ENCODE measurements at places on chromosomes 3 and 15. TPM values are rescaled to one million over a fixed set of nuclear protein-coding genes. Genes with fewer than 3 reads are reported as not detected.

Gene PLCL2
- 0.51 TPM for total RNA-seq

GRCh38 chr3:184082465-184082864 is 14.4 kb upstream of the HTR3E start:
- H3K27ac ChIP-seq, result no peak overlapping the region
- H3K4me3 ChIP-seq, result no peak overlapping the region
- no peaks in the 10 kb centered on the region for H3K27me3 ChIP-seq
- H3K36me3 ChIP-seq, result peaks cover 6% of the 10 kb centered on the region
- no peaks in the 10 kb centered on the region for H3K4me1 ChIP-seq
- no peak for DNase-seq

Gene LRIG1
- 15.2 TPM for total RNA-seq

Gene ERC2
- total RNA-seq, result 0.44 TPM

Gene PKM
- total RNA-seq, result 828 TPM

GRCh38 chr3:13556207-13556606 is 7.3 kb downstream of the FBLN2 start:
- peaks cover 6% of the 10 kb centered on the region for H3K36me3 ChIP-seq
- H3K4me3 ChIP-seq, result no peak overlapping the region
- no peak for DNase-seq
- no peaks in the 10 kb centered on the region for H3K27me3 ChIP-seq

- no peaks in the 10 kb centered on the region for H3K27me3 ChIP-seq
- no peak overlapping the region for H3K4me3 ChIP-seq
- H3K27ac ChIP-seq, result no peak overlapping the region
- peaks cover 32% of the 10 kb centered on the region for H3K4me1 ChIP-seq
- DNase-seq, result no peak
These were observed 143.1 kb upstream of the TBL1XR1 start for GRCh38 chr3:177340243-177340830.

GRCh38 chr15:60928210-60928609 is 300.9 kb downstream of the RORA start:
- H3K27ac ChIP-seq, result no peak overlapping the region
- peaks cover 7% of the 10 kb centered on the region for H3K36me3 ChIP-seq
- no peak overlapping the region for H3K4me3 ChIP-seq
- H3K27me3 ChIP-seq, result peaks cover 21% of the 10 kb centered on the region
- H3K4me1 ChIP-seq, result peaks cover 26% of the 10 kb centered on the region
- no peak for DNase-seq

GRCh38 chr3:183809270-183809669 is 16.1 kb downstream of the MAP6D1 start:
- H3K4me1 ChIP-seq, result peaks cover 9% of the 10 kb centered on the region
- peaks cover 75% of the 10 kb centered on the region for H3K36me3 ChIP-seq
- DNase-seq, result no peak
- H3K27ac ChIP-seq, result no peak overlapping the region
- no peak overlapping the region for H3K4me3 ChIP-seq

DNA sequence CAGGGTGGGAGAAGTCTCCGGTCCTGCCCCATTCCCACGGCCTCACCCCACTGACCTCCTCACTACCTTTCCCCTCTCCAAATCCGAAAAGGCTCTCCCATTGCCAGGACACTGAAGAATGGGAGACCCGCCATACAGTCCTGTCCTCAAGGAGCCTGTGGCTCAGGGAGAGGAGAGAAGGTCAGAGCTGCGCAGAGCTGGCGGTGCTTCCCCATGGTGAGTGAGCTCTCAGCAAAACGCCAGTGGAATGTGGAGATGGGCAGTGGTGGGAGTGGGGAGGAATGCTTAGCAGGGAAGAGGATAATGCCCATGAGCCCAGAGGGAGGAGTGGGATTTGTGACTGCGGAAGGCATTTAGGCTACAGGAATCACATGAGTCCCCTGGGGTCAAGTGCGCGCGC is 20.1 kb downstream of the FAM43A start:
- H3K27me3 ChIP-seq, result no peaks in the 10 kb centered on the region
- H3K36me3 ChIP-seq, result no peaks in the 10 kb centered on the region
- H3K4me1 ChIP-seq, result no peaks in the 10 kb centered on the region

Gene SNX33
- 15.2 TPM for total RNA-seq

DNA sequence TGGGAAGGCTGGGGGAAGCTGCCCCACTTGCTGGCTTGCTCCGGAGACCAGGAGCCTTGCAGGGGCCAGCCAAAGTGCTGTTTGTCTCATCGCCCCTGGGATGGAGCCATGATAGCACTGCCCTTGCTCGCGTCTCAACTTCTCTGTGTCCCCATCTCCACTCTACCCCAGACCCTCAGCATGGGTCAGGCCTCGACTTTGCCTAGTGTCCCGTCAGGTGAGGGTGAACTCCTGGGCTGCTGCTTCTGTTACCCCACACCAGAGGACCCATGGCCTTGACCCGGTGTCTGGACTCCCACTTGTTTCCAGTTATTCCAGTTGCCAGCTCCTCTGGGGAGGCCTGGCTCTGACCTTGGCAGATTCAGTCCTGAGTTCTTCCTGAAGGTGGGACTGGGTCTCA is 36.5 kb upstream of the DUSP7 start:
- H3K4me3 ChIP-seq, result no peak overlapping the region
- no peak for DNase-seq
- peaks cover 7% of the 10 kb centered on the region for H3K4me1 ChIP-seq
- no peaks in the 10 kb centered on the region for H3K36me3 ChIP-seq
- no peaks in the 10 kb centered on the region for H3K27me3 ChIP-seq

DNA sequence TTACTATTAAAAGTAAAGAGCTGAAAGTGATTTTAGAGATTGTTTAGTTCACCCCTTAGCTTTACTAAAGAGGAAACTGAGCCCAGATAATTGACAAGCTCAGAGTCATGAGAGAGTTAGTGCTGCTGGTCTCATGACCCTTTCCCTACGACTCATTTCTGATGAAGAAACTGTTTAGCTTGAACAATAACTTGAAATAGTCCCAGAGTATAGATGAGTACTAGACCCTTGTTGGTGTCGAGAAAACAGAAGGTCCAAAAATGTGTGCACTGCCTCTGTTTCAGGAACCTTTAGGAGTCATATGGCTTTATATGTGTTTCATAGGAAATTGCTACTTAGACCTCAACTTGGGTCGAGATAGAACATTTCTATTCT is 58.2 kb downstream of the IL16 start:
- H3K36me3 ChIP-seq, result no peaks in the 10 kb centered on the region
- H3K4me1 ChIP-seq, result peaks cover 18% of the 10 kb centered on the region
- no peaks in the 10 kb centered on the region for H3K27me3 ChIP-seq
- H3K27ac ChIP-seq, result no peak overlapping the region
- H3K4me3 ChIP-seq, result no peak overlapping the region

Gene LRRC3B
- not detected for total RNA-seq
